ENCODE measurements at places on chromosomes 7 and 10.

DNA sequence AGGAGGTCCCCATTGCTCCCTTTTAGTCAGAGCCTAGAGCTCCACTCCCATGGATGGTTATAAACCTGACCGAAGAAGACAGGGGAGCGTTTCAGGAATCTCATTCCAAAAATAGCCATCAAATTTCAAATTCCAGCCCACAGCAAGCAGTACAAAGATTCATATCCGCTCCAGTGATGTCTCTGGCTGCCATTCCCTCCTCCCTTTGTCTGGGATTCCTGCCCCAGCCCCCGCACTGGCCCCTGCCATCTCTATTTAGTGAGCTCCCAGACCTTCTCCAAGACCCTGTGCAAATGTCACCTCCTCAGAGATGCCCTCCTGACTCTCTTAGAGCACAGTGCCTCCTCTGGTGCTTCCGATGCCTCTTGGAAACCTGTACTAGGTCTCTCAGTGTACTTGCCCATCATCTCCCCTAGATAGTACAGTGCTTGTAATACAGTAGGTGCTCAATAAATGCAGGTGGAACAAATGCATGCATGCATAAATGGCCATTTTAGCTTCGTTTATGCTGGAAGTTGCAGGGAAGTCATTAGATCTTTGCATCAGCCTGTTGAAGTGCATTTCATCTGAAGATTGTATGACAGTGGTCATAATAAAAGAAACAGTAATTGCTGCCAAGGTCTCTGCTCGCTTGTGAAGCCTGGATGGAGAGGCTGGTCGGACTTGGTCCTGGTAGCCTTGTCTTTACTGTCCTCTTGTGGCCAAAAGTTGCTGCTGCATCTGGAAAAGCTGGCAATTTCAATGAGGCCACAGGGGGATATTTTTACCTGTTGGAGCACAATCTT lies 32.0 kb upstream of the HABP2 start:
- ATAC-seq, result no peak

DNA sequence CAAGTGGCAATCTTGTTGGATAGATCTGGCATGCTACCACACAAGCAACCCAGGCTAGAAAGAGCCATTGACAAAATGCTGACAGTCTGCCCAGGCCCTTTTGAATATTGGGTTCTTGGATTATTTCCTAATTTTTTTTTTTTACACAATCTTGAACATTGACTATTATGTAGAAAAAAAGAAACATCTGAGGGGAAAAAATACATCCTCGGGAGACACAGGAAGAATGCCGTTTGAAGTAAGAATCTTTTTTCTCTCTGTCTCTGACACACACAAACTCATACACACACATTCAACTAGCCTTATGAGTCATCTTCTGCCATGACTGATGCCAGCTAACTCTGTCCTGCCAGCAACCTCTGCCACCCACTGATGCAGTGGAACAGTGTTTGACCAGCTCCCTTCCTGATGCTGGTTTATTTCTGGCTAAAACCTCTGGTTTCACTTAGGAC lies 47.2 kb downstream of the SORBS1 start:
- peak; percentile 62 for ATAC-seq

- no peak for ATAC-seq
Observed at GRCh38 chr10:112467541-112468075, 20.6 kb downstream of the VTI1A start.

DNA sequence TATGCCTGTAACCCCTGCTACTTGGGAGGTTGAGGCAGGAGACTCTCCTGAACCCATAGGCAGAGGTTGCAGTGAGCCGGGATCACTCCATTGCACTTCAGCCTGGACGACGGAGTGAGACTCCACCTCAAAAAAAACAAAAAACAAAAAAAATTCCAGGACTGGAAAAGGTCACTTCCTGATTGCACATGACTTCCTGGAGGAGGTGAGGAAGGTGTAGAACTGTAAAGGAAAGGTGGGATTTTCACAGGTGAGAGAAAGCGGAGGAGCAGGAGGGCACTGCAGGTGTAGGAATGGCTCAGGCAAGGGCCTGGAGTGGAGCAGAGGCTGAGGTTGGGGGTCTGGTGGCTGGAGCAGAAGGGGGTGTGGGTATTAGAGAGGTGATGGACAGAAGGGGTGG lies 3.2 kb upstream of the MUC3A start:
- ATAC-seq, result no peak

GRCh38 chr7:134599371-134599770 lies 47.3 kb upstream of the BPGM start:
- ATAC-seq, result no peak

DNA sequence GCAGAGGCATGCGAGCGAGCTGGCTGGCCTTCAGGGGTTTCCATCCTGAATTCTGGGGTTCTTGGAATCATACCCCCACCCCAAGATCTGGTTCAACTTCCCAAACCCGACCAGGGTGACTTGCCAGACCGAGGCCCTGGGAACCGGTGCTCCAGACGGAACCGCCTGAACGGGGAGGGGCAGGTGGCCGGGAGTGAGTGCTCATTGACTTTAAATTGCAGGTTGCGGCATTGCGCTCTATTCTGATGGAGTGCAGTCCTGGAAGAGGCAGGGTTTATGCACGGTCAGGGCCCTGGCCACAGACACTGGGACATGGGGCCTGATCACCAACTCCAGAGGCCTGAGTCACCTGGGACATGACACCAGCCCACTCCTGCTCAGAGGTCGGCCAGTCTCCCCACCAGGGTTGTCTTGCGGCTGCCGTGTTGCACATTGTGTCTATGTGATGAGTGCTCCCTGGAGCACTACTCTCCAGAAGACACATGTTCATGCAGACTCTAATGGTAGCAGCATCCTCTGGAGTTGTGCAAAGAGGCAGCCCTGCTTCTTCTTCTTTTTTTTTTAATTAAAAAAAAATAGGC lies 5.8 kb upstream of the DDIT4 start:
- no peak for ATAC-seq

GRCh38 chr7:64916-65341 lies 127.4 kb upstream of the FAM20C start:
- ATAC-seq, result no peak

DNA sequence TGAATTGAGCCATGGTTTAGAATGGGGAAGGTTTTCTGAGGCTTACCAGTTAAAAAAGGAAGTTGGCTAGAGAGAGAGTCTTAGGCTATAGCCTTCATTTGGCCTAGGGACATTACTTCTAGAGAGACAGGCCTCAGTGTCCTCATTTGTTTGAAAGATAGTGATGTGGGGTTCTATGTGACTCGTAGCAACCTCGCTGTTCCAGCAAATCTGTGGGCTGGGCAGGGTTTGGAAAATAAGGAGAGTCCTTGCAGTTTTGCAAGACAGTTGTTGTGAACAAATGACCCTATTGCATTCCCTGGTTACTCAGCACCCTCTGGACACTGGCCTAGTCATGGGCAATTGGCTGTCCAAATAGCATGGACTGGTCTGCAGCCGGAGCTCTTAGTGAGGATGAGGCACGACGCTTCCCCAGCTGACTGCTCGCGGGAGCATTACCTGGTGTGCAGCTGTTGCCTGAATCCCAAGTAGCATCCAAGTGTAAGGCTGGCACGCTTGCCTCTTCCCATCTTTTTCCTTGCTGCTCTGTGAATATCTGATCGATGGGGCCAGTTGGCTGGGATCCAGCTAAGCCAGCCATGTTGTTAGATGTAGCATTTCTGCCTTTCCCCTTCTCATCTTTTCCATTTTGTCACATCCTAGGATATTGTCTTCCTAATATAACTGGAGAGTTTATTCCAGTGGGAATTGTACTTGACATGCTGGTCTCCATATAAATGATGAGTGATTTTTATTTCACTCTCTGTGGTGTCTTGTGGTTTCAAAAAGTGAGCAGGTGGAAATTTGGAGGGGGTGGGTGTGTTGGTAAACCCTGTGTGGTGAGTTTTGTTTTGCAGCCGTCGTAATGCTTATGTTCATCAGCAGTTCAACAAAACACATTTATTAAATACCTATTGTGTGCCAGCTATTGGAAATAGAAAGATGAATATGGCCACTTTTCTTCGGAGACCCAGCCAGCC lies 99.8 kb downstream of the SND1 start:
- ATAC-seq, result no peak

- no peak for ATAC-seq
Observed at GRCh38 chr10:79132681-79133381, 64.1 kb downstream of the ZMIZ1 start.

GRCh38 chr7:119713606-119714005 lies 559.4 kb upstream of the KCND2 start:
- no peak for ATAC-seq

- no peak for ATAC-seq
Observed at GRCh38 chr10:46169736-46170135, 117.1 kb upstream of the ANTXRL start.

DNA sequence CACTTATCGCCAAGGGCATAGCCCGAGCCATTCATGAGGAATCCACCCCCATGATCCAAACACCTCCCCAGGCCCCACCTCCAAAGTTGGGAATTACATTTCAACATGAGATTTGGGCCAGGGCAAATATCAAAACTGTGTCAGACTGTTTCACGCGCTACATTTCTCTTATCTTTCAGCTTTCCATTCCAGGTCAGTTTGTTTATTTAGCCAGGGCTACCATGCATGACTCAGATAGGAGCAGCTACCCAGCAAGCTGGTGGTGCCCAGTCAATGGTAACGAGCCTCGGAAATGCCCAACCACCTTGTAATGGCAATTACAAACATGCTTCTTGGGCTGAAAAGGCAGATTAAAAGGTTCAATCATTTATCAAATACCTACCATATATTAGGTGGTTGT lies 43.6 kb upstream of the BAMBI start:
- ATAC-seq, result no peak

- ATAC-seq, result no peak
Observed at GRCh38 chr7:86645676-86646276, 2.1 kb downstream of the GRM3 start.

DNA sequence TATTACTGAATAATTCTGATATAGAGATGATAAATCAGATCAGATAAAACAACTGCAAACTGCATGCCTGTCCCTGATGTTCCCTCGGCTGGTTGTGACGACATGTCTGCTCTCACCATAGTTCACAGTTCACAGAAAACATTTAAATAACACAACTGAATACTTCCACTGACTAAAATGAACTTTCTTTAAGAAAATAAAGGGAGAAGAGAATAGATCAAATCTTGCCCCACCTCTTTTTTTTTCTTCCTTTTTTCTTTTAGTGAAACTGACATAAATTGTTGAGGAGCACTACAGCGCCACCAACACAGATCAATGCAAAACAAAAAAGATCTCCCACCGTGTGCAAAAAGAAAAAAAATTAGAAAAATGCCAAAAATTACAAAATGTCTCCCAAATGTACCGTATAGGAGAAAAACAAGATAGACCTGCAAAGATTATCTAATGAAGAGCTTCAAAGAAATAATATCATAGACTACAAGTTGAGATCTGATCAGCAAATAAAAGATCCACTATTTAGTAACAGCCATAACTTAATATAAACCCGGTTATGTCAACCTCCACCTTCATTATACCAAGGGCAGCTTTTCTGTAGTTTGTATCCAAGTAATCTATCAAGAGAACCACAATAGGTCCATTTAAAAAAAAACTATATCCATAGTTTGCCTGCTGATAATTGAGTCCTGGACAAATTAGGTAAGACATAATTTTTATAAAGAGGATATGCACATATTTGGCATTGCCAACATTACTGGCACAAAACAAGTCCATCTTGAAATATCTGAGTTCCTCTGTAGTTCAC lies 30.7 kb upstream of the EPC1 start:
- no peak for ATAC-seq

DNA sequence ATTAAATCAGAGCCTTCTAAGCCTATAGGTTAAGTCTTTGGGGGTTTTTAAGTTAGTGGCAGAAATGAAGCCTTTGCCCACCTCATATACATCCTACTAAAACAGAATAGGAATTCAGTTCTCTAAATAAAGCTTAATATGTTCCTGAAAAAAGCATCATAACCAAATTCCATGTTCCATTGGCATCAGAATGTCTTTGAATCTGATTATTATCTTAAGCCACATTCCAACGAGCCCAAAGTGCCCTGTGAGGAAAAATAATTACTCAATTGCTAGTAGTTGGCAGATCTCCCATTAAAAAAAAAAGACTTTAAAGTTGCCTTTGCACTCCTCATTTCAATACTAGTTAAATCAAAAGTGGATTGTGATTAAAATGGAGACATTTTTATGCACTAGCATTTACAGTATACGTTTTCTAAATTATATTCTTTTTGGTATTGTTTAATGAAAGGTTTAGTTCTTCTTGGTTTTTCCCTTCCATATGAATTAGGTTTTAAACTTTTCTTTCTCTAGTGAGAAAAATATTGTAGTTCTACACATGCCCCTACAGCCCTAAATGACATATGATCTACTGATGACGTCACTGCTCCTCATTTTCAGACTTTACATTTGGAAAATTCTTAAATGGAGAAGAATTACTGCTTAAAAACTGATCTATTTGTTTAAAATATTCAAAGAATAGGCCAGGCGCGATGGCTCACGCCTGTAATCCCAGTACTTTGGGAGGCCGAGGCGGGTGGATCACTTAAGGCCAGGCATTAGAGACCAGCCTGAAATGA lies 54.3 kb upstream of the CABCOCO1 start:
- ATAC-seq, result no peak

Data from stimulated activated memory B cell treated with anti-CD40 and anti-IgM and Interleukin-4, amounts not matched to agents 10 μg/mL and 1 μg/mL and 100 μg/mL, for 72 hours (primary cell).